ENCODE measurements at places on chromosomes 13 and 19. TPM values are rescaled to one million over a fixed set of nuclear protein-coding genes. Genes with fewer than 3 reads are reported as not detected.

The TYROBP gene
- not detected for total RNA-seq

DNA sequence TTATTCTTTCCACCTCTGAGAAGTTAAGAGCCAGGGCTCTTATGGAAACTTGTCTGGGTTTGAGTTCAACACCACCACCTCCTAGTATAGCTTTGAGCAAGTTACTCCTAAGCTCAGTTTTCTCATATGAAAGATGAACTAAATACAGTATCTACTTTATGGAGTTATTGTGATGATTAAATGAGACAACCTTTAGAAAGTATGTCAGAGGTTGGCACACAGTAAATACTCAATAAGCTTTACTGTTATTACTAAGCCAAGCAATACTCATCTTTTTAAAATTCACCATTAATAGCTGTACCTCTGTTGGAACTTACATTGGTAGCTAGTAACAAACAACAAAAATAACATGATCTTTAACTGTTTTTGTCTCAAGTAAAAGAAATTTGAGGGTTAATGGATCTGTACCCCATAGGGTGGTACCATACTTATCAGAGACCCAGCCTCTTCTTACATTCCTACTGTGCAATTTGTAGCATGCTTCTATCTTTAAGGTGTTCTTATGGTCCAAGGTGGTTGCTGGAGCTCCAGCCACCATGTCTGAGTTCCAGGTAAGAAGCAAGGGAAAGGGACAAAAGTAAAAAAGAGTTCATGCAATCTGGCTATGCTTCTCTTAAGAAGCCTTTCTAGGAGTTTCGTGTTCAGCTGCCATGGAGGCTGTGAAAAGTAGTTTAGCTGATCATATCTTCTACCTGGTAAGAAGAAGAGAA lies 24.1 kb upstream of the NDFIP2 start:
- DNase-seq = no peak

- DNase-seq = no peak
These were observed 28.9 kb downstream of the ARL11 start for GRCh38 chr13:49657241-49657641.

DNA sequence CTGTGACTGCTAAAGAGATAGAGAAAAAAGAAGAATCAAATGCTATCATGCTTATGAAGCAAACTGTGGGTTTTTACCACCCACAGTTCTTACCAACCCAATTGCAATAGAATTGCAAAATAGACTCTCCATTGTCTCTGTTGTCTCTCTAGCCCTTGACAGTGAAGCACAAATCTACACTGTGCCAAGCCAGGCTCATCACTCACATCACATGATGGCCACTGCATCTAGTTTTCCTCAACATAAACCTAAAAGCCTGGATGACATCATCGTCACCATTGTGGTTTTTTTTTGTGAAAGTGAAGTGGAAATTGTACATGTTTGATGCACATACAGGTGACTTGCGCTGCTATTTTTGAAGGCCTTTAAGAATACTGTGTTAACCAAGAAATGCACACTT lies 56.1 kb downstream of the KL start:
- no peak for DNase-seq

DNA sequence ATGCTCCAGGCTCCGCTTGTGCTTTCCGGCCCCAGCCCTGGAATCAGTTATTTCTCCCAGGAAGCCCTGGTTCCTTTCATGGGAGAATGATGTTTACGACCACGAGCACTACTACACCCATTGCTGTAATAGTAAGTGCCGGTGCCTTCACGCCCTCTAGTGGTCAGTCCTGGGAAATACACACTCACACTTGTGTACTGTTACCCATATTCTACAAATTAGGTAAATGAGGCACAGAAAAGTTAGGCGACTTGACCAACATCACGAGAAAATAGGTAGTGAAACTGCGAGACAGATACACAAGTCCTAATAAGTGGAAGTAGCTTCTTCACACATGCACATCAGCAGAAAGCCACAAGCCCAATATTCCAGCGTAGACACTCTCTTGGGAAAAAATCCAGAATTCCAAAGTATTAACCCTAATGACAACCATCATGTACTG lies 21.7 kb downstream of the CEACAM21 start:
- DNase-seq = peak; percentile 50

- DNase-seq = no peak
These were observed 969.1 kb upstream of the PCDH9 start for GRCh38 chr13:68199271-68199670.

DNA sequence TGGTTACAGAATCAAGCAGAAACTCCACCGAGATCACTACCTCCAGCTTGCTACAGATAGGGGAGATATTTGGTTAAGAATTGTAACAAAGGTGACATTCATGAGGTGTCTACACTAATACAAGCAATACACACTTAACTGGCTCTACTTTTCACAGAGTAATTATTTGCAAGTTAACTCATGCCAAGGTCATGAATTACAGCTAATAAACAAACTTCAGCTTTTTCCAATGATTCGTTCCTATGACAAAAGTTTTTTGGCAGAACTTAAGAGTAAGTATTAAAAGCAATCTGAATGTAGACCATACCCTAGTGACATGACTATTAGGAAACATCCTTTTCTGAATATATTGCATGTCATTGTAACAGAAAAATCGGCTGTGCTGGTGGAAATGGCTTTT lies 72.1 kb downstream of the LHFPL6 start:
- no peak for DNase-seq

GRCh38 chr13:88031980-88032559 lies 360.9 kb downstream of the SLITRK5 start:
- DNase-seq = no peak

The VMAC gene
- total RNA-seq = 3.1 TPM

DNA sequence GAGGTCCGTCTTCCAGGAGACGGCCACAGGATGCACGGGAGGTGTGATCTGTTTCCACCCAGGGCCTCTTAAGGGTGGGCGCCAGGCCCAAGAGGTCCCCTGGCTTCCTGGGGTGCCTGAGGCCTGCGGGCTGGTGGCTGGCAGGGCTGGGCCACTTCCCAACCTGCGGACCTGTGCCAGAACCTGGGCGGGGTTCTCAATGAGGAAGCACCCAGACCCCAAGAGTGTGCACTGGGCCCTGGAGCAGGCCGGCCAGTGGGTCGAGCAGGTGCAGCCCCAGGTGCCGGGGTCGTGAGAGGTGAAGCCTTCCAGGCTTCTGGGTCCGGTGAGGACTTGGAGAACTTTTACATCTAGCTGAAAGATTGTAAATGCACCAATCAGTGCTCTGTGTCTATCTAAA lies 6.7 kb upstream of the MICU2 start:
- DNase-seq = no peak
